ENCODE measurements at places on chromosomes 7 and 10. TPM values are rescaled to one million over a fixed set of nuclear protein-coding genes. Genes with fewer than 3 reads are reported as not detected.

The MACROH2A2 gene
- 197 TPM for total RNA-seq

The FAM131B gene
- total RNA-seq: 5.4 TPM

The CDHR1 gene
- total RNA-seq: 1.3 TPM

The SVOPL gene
- 0.86 TPM for total RNA-seq

The C7orf33 gene
- total RNA-seq: not detected

The DLX5 gene
- not detected for total RNA-seq

The PDE1C gene
- 0.29 TPM for total RNA-seq

GRCh38 chr10:50512743-50513416 lies 110.9 kb downstream of the SGMS1 start:
- no peak overlapping the region for H3K4me3 ChIP-seq
- peaks cover 10% of the 10 kb centered on the region for H3K4me1 ChIP-seq
- no peaks in the 10 kb centered on the region for H3K36me3 ChIP-seq
- H3K27me3 ChIP-seq: no peaks in the 10 kb centered on the region

GRCh38 chr10:97384156-97384555 lies 17.0 kb downstream of the RRP12 start:
- DNase-seq: no peak
- H3K27me3 ChIP-seq: no peaks in the 10 kb centered on the region
- no peaks in the 10 kb centered on the region for H3K4me1 ChIP-seq
- no peak overlapping the region for H3K4me3 ChIP-seq
- H3K27ac ChIP-seq: no peak overlapping the region

DNA sequence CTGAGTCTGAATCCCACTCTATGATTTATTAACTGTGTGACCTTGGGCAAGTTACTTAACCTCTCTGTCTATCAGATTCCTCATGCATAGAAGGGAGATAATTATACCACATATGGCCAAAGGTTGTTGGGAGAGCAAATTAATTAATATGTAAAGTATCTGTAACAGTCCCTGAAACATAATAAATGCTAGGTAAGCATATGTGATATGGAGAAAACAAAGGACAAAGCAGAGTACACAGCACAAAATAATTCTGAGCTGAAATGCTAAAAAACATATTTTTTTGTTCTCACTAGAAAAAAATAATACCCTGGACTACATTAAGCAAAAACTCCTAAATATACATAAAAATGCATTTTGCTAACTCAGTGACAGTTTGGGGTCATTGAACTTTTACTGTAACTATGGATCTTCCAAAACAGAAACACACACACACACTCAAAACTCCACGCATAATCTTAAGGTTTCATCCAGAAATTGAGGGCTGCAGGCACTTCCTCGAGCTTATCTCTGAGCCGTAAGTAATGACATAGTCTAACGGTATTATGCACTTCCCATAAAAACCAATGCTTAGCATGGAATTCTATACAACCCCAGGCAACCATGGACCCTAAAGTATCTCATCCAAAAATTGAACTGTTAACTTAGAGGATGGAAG lies 201.7 kb upstream of the PTN start:
- DNase-seq: no peak
- no peaks in the 10 kb centered on the region for H3K27me3 ChIP-seq
- no peak overlapping the region for H3K4me3 ChIP-seq
- H3K36me3 ChIP-seq: no peaks in the 10 kb centered on the region
- H3K4me1 ChIP-seq: no peaks in the 10 kb centered on the region

DNA sequence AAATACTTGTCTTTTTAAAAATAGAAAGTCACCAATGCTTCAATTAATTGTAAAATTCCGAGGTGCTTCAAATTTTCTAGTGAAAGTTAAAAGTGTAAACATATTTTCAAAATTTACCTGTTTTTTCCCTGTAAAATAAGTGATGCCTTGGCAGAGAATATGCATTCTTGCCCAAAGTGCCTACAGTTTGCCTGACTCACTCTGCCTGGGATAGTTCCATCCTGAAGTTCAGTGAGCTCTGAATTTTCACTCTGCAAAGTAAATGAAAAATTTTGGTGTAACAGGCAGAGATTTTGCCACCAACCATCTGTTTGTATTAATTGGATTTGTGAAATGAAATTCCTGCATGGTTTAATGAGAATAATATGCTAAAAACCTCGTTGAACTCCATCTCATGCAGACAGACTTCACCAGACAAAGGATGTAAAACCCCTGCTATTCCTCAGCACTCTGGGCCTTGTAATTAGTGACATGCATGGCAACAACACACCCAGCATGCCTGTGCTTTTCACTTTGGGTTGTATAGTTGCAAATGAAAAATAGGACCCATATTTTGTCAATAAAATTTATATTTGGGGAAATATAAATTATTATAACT lies 117.4 kb upstream of the GNAI1 start:
- H3K4me3 ChIP-seq: no peak overlapping the region
- H3K27ac ChIP-seq: peak overlapping the region; percentile 2
- no peaks in the 10 kb centered on the region for H3K27me3 ChIP-seq
- H3K4me1 ChIP-seq: no peaks in the 10 kb centered on the region
- no peak for DNase-seq

DNA sequence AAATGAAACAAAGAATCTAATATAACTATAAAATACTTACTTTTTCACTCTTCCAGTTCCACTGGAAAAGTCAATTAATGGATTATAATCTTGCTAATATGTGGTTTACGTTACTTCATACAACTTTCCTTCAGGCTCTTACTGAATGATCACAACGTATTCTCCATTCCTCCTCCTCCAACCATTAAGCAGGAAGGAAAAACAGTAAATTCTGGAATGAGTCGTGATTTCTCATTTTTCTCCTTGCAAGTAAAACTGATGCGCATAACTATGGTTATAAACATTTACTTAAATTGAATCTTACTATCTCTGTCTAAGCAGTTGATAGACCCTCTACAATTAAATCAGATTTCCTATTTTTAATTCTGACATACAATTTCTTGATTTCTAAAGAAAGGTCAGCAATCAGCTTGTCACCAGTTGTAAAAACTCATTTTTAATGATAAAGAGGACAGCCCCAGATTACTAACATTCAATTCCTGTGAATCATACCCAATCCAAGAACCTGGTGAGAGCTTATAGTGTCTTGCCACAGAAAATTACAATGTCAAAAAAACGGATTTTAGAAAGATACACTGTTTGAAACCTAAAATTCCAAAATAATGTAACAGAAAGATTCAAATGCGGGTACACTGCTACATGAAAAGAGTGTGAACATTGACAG lies 64.3 kb downstream of the EZH2 start:
- no peak overlapping the region for H3K27ac ChIP-seq
- no peaks in the 10 kb centered on the region for H3K27me3 ChIP-seq
- peaks cover 53% of the 10 kb centered on the region for H3K36me3 ChIP-seq
- no peak overlapping the region for H3K4me3 ChIP-seq

GRCh38 chr10:102211615-102212299 lies 14.3 kb upstream of the ELOVL3 start:
- H3K36me3 ChIP-seq: no peaks in the 10 kb centered on the region
- H3K4me1 ChIP-seq: no peaks in the 10 kb centered on the region
- no peak overlapping the region for H3K27ac ChIP-seq
- H3K4me3 ChIP-seq: no peak overlapping the region
- no peak for DNase-seq
- no peaks in the 10 kb centered on the region for H3K27me3 ChIP-seq

- peaks cover 3% of the 10 kb centered on the region for H3K4me1 ChIP-seq
- no peaks in the 10 kb centered on the region for H3K27me3 ChIP-seq
- no peaks in the 10 kb centered on the region for H3K36me3 ChIP-seq
Observed at GRCh38 chr10:11387551-11388222, 223.8 kb downstream of the USP6NL start.

- no peak overlapping the region for H3K4me3 ChIP-seq
- no peaks in the 10 kb centered on the region for H3K4me1 ChIP-seq
- H3K27ac ChIP-seq: no peak overlapping the region
Observed at GRCh38 chr7:158449942-158450341, 137.7 kb downstream of the PTPRN2 start.

GRCh38 chr7:78176171-78176570 lies 377.6 kb downstream of the PHTF2 start:
- peaks cover 16% of the 10 kb centered on the region for H3K4me1 ChIP-seq
- H3K27ac ChIP-seq: no peak overlapping the region
- no peaks in the 10 kb centered on the region for H3K27me3 ChIP-seq
- no peak for DNase-seq
- no peaks in the 10 kb centered on the region for H3K36me3 ChIP-seq
